Breast epithelium (tissue), 4 donors: ENCODE measurements at places on chromosomes 11 and 22. TPM values are rescaled to one million over a fixed set of nuclear protein-coding genes. Genes with fewer than 3 reads are reported as not detected.

Gene GRAMD1B
- 10.2 TPM for total RNA-seq

Gene B3GAT1
- 0.16 TPM for total RNA-seq

Gene WT1
- total RNA-seq, result not detected

GRCh38 chr22:19567157-19568009 lies 43.2 kb upstream of the CLDN5 start:
- DNase-seq, result no peak
- no peaks in the 10 kb centered on the region for H3K4me1 ChIP-seq
- H3K27me3 ChIP-seq, result peaks cover 7% of the 10 kb centered on the region
- no peak overlapping the region for H3K4me3 ChIP-seq
- no peaks in the 10 kb centered on the region for H3K36me3 ChIP-seq

DNA sequence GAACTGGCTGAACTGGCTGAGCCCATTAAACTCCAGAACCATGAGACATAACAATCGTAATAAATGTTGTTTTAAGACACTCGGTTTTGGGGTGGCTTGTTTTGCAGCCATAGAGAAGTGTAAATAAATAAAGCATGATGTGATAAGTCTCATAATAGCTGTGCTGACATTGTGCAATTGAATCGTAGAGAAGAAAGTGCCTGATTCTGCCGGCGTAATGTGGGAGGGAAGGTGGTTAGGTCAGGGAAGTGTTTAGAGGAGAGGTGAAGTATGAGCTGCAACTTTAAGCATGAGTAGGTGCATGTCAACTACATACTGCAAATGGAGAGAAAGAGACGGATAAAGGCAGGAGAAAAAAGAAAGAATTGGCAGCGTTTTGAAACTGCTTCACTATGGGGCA lies 217.1 kb downstream of the BLID start:
- H3K4me3 ChIP-seq, result no peak overlapping the region
- no peak for DNase-seq
- H3K27me3 ChIP-seq, result no peaks in the 10 kb centered on the region
- no peaks in the 10 kb centered on the region for H3K36me3 ChIP-seq

GRCh38 chr11:61946894-61947293 lies 3.3 kb upstream of the BEST1 start:
- no peak overlapping the region for H3K4me3 ChIP-seq
- H3K27ac ChIP-seq, result peak overlapping the region; percentile 65
- H3K27me3 ChIP-seq, result no peaks in the 10 kb centered on the region
- H3K4me1 ChIP-seq, result no peaks in the 10 kb centered on the region
- no peak for DNase-seq

DNA sequence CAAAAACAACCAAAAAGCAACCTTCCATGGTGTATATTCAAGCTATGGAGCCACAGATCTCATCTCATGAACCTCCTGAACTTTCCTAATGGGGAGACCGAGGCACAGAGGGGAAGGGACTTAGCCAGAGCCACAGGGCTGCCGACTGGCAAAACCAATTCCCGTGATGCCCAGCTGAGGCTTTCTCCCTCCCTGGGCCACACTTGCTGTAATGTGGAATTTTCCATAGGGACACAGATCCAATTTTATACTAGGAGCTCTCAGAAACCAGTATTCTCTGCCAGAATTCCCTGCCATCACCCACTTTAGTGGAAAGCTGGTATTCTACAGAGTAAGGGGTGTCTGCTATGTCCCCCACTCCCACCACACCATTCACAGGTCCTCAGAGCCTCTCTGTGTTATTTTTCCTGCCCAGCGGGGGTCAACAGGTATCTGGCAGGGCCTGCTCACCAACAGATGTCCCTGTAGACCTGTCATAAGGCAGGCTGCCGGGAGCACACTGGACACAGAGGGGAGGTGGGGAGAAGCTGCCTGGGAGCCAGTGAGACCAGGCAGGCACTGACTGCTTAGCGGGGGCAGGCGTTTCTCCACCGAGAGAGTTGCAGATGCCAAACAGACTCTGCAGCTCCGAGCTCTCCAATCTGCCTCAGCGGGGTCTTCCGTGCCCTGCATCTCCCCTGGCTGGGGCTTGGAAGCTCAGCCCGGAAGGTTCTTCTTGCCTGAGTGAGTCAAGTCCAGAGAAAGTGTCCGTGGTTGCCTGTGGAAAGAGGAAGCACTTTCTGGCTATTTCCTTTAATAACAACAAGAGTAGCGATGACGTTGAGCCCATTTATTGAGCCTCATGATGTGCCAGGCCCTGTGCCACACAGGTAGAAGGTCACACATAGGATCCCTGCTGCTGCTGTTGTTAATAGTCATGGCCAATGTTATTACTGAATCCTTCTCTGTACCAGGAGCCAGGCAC lies 26.3 kb downstream of the RPS6KA4 start:
- H3K4me3 ChIP-seq, result no peak overlapping the region
- no peak overlapping the region for H3K27ac ChIP-seq
- H3K4me1 ChIP-seq, result no peaks in the 10 kb centered on the region
- DNase-seq, result no peak
- no peaks in the 10 kb centered on the region for H3K27me3 ChIP-seq

- H3K27ac ChIP-seq, result no peak overlapping the region
- no peak overlapping the region for H3K4me3 ChIP-seq
- DNase-seq, result no peak
- no peaks in the 10 kb centered on the region for H3K27me3 ChIP-seq
- no peaks in the 10 kb centered on the region for H3K4me1 ChIP-seq
- H3K36me3 ChIP-seq, result no peaks in the 10 kb centered on the region
Observed at GRCh38 chr11:117925198-117925925, 3.8 kb downstream of the TMPRSS13 start.

DNA sequence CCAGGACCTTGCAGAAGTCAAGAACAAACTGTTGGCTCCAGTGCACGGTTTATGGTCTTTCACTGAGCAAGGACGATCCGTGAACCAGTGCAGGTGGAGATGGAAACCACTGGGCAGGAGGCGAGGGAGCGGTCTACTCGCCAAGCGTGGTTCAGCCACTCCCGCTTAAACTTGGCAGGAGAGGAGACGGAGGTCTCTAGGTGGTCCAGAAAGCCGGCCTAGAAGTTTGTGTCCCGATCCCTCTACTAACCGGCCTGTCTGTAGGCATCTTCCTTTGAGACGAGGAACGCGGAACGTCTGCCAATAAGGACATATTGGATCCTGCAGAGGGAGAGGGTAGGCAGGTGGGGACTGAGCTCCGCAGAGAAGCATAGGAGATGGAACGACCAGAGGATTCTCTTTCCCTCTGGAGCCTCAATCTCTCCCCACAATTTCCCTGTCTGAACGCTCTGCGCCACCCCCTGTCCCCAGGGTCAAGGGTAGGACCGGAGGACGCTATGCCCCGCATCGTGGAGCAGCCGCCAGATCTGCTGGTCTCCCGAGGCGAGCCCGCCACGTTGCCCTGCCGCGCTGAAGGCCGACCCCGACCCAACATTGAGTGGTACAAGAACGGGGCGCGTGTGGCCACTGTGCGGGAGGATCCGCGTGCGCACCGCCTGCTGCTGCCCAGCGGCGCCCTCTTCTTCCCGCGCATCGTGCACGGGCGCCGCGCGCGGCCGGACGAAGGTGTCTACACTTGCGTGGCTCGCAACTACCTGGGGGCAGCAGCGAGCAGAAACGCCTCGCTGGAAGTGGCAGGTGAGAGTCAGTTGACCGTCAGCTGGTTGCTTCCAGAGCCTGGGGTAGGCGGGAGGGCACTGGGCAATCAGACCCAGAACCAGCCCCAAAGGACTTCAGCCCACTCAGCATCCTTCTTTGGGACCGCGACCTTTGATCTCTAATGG lies 3.4 kb downstream of the ROBO3 start:
- no peak for DNase-seq
- peaks cover 13% of the 10 kb centered on the region for H3K4me1 ChIP-seq
- peaks cover 19% of the 10 kb centered on the region for H3K27me3 ChIP-seq
- H3K36me3 ChIP-seq, result no peaks in the 10 kb centered on the region

GRCh38 chr11:64759722-64760719 lies at the start of gene PYGM:
PYGM (minus strand) TSS chr11:64759974; CDS start chr11:64759898, 76 bp downstream.
- peak within 1 kb of the TSS; percentile 69 for H3K27ac ChIP-seq
- no peaks in the 10 kb centered on the region for H3K27me3 ChIP-seq
- DNase-seq, result peak; percentile 51
- H3K4me3 ChIP-seq, result peak within 1 kb of the TSS; percentile 21

GRCh38 chr11:76598426-76598839 lies 72.1 kb downstream of the LRRC32 start:
- H3K27me3 ChIP-seq, result no peaks in the 10 kb centered on the region
- no peak overlapping the region for H3K27ac ChIP-seq
- no peaks in the 10 kb centered on the region for H3K36me3 ChIP-seq
- H3K4me1 ChIP-seq, result no peaks in the 10 kb centered on the region
